ENCODE measurements at places on chromosomes 3 and 15. TPM values are rescaled to one million over a fixed set of nuclear protein-coding genes. Genes with fewer than 3 reads are reported as not detected.

- H3K4me3 ChIP-seq: no peak overlapping the region
- H3K36me3 ChIP-seq: no peaks in the 10 kb centered on the region
- H3K27ac ChIP-seq: no peak overlapping the region
- no peak for DNase-seq
- no peaks in the 10 kb centered on the region for H3K4me1 ChIP-seq
Measured at GRCh38 chr3:17398959-17399551, 343.4 kb downstream of the TBC1D5 start.

Gene C3orf38
- total RNA-seq: 33.3 TPM

- no peaks in the 10 kb centered on the region for H3K4me1 ChIP-seq
- no peaks in the 10 kb centered on the region for H3K36me3 ChIP-seq
- H3K27ac ChIP-seq: no peak overlapping the region
- DNase-seq: no peak
Measured at GRCh38 chr3:117666812-117667211, 957.2 kb downstream of the TUSC7 start.

DNA sequence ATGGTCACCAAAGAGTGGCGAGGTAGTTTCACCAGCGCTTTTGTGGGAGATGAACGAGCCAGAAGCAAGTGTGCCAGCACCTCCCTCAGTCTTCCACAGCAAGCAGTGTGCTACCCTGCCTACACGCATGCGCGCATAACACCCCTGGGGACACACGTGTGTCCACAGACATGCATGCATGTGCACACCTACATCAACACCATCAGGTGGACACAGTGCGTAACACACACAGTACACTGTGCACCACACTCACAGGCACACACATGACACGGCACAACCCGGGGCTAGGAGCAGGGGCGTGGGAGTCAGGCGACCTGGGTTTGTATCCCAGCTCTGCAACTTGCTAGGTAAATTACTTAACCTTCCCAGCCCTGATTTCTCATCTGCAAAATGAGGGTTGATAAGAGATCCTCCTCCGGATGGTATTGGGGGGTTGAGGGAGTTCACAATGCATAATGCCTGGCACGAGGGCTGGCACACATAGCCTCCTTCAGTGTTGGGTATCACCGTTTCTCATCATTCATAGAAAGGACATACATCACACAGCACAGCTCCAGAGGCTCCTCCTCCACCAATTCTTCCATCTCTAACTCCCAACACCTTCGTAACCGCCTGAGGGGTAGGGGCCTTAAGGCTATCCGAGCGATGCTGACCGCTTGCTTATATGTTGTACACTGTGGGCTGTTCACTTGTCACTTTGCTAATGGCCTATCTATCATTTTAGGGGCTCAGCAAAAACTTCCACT is 174.9 kb downstream of the SMAD6 start:
- no peaks in the 10 kb centered on the region for H3K4me1 ChIP-seq
- H3K27me3 ChIP-seq: no peaks in the 10 kb centered on the region
- DNase-seq: no peak

- no peaks in the 10 kb centered on the region for H3K36me3 ChIP-seq
- H3K27me3 ChIP-seq: no peaks in the 10 kb centered on the region
- DNase-seq: no peak
- no peaks in the 10 kb centered on the region for H3K4me1 ChIP-seq
Measured at GRCh38 chr3:149131589-149131988, 2.2 kb downstream of the HPS3 start.

DNA sequence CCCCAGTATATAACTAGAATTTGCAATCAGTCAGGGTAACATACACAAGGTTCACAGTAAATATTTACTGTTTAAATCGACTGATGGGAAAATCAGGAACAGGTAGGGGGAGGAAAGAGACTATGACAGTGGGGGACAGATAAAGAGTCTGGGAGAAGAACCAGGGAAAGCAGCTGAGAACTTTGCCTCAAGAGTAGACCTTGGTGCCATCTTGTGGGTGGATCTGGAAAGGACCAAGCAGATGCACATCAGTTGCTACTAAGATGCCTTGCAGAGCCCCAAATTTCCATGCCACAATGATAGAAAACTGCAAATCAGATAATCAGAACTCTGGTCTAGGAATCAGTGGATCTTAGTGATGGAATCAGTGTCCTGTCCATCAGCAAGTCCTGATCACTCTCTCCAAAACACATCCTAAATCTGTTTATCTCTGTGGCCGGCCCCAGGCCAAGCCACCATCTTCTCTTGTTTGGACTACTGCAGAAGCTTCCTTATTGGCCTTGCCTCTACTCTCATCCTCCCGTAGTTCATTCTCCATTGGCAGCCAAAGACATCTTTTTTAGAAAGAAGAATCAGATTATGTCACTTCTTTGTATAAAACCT is 62.7 kb downstream of the PDE8A start:
- peak; percentile 60 for DNase-seq
- no peaks in the 10 kb centered on the region for H3K4me1 ChIP-seq
- H3K4me3 ChIP-seq: no peak overlapping the region
- H3K27me3 ChIP-seq: no peaks in the 10 kb centered on the region
- no peaks in the 10 kb centered on the region for H3K36me3 ChIP-seq
- no peak overlapping the region for H3K27ac ChIP-seq

Gene TJP1
- 216 TPM for total RNA-seq

Gene NRROS
- 2.0 TPM for total RNA-seq

GRCh38 chr15:38460543-38460942 is 6.6 kb downstream of the FAM98B start:
- H3K4me1 ChIP-seq: no peaks in the 10 kb centered on the region
- H3K27ac ChIP-seq: no peak overlapping the region
- H3K36me3 ChIP-seq: no peaks in the 10 kb centered on the region
- no peak overlapping the region for H3K4me3 ChIP-seq
- no peaks in the 10 kb centered on the region for H3K27me3 ChIP-seq

DNA sequence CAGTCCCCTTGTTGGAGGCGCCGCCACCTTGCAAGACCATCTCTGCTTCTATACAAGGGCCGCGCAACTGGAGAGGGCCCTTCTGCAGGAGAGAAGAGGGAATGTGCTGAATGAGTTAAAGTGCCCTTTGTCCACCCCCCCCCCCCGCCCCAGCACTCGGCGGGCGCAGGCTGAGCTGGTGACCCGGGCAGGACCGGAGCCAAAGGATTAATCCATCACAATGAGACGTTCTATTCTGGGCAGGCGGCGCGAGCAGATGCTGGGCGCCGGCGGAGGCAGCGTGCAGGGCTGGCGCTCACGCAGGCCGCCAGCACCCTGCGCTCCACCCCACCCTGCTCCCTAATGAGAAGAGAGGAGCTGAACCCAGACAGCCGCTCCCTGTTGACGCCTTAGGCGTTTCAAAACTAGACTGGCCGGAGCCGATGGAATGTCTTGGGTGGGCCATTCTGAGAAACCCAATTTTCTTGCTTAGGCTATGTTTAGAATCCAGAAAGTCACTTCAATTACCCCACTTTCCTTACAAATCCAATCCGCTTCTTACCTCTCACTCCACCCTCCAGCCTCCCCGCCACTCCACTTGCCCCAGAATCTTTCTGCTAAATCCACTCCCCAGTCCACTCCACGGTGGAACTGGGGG is 32.9 kb downstream of the GJD2 start:
- no peak overlapping the region for H3K4me3 ChIP-seq
- no peaks in the 10 kb centered on the region for H3K27me3 ChIP-seq
- H3K4me1 ChIP-seq: no peaks in the 10 kb centered on the region
- no peaks in the 10 kb centered on the region for H3K36me3 ChIP-seq
- DNase-seq: no peak

DNA sequence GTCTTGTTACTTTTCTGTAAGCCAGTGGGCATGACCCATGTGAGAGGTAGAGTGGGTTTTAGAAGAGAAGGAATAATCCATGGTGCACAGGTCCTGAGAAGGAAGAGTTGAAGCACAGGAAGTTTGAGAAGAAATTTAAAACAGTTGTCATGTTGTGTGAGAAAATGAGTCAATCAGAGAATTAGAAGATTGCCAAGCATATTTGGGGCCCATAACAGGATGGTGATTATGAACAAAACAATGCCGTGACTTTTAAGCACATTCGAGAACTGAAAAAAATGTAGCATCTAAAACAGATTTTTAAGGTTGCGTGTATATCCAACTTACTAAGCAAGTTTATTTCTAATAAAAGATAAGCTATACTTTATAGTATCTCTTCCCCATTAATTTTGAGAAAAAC is 198.7 kb downstream of the RORA start:
- no peaks in the 10 kb centered on the region for H3K4me1 ChIP-seq
- H3K27ac ChIP-seq: no peak overlapping the region
- H3K4me3 ChIP-seq: no peak overlapping the region
- H3K36me3 ChIP-seq: no peaks in the 10 kb centered on the region
- no peaks in the 10 kb centered on the region for H3K27me3 ChIP-seq

DNA sequence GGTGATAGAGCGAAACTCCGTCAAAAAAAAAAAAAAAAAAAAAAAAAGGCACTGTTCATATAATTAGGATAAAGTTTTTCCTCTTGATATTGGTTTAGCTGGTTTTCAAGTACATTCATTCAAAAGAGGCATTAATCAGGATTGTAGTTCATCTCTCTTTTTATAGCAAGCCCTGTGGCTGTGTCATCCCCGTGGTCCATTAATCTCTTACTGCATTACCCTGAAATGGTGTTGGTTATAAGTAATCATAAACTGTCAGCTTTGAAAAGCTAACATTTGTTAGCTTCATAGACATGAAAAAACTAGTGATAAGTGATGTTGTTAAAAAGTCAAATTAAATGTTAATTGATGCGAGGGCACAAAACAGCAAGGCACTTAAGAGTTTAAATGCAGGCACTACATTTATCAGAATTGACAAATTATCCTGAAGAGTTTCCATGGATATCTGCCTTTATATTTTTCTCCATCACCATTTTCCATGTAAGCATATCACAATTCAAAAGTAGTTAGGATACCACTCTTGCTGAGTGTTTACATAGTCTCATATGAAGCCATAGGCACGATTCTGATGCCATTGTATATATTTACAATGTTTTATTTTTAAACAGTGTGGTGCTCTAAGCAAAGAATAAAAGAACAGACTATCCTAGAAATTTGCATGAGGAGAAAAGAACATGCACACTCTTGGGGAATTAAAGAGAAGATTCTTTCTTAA is 193.1 kb downstream of the OTOL1 start:
- no peak overlapping the region for H3K27ac ChIP-seq
- no peak overlapping the region for H3K4me3 ChIP-seq
- DNase-seq: no peak
- H3K27me3 ChIP-seq: no peaks in the 10 kb centered on the region

Gene IMPG2
- 0.23 TPM for total RNA-seq

DNA sequence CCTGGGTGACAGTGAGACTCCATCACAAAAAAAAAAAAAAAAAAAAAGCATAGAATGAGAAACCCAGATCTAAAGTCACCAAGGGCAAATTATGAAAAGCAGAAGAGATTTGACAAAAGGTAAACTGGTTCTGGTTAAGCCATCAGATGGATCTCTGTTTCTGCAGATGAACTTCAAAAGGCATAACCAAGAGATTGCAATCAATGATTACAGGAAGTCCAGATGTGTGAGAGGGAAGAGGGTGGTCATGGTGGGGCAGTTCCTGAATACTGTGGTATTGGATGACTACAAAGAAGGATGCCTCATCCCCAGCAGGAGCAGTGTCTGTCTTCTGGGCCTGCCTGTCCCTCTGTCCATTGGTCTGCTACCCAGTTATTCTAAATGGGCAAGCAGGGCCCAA is 3.8 kb downstream of the P4HTM start:
- DNase-seq: no peak
- no peaks in the 10 kb centered on the region for H3K27me3 ChIP-seq
- H3K4me1 ChIP-seq: peaks cover 3% of the 10 kb centered on the region
- H3K27ac ChIP-seq: no peak overlapping the region
- no peaks in the 10 kb centered on the region for H3K36me3 ChIP-seq
- H3K4me3 ChIP-seq: no peak overlapping the region
